ENCODE measurements at places on chromosomes 2 and 18.

- DNase-seq = no peak
Observed at GRCh38 chr2:105999211-105999989, 194.7 kb downstream of the UXS1 start.

- DNase-seq = no peak
Observed at GRCh38 chr18:6784046-6784445, 54.5 kb downstream of the ARHGAP28 start.

GRCh38 chr2:45802499-45803138, 151.1 kb downstream of the PRKCE start:
- no peak for DNase-seq

DNA sequence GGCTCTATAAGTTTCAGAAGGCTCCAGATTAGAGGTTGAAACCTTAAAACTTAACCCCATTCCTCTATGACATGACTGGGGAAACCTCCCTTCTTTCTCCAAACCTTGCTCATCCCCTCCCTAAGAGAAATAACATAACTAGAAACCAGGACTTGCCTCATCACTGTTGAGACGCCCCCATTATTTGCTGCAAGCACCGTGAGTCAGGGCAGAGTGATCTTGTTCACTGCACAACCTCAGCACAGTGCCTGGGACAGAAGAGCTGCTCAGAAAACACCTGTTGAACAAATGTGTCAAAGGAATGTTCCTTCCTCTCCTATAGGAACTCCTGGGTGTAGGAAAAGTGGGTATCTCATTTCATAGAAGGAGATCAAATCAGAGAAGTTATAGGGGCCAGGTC, 132.7 kb upstream of the CTAGE1 start:
- DNase-seq = no peak

DNA sequence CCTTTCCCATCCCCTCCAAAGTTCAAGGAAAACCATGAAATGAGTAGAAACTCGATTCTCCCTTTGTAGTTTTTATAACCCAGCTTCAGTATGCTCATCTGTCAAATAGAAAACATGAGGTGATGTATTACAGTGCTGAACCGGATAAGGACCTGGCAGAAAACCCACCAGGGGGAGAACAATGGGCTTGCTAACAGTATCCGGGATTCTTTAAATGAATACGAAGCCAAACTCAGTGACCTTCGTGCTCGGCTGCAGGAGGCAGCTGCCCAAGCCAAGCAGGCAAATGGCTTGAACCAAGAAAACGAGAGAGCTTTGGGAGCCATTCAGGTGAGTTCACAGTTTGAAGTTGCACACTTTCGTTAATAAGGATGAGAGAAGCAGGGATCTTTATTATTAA, 113.6 kb upstream of the TTC39C start:
- peak; percentile 74 for DNase-seq

DNA sequence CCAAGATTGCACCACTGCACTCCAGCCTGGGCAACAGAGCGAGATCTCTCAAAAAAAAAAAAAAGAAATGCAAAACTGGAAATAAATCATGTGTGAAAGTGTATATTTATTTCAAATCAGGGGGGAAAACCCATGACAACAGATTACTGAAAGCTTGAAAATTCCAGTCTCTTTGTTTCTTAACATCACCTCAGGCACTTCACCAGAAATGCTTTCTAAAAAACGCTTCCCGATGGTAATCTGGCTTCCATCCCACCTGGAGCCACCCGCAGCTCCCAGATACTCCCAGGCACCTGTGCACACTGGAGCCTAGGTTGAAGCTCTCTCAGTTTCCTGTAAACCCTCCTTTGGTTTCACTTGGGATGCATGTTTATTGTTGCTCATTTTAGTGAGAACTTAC, 7.2 kb upstream of the ITGB6 start:
- no peak for DNase-seq

- peak; percentile 89 for DNase-seq
Observed at GRCh38 chr2:64876137-64876647, 113.0 kb upstream of the SLC1A4 start.

GRCh38 chr18:65215865-65216466, 534.8 kb upstream of the CDH7 start:
- DNase-seq = no peak

DNA sequence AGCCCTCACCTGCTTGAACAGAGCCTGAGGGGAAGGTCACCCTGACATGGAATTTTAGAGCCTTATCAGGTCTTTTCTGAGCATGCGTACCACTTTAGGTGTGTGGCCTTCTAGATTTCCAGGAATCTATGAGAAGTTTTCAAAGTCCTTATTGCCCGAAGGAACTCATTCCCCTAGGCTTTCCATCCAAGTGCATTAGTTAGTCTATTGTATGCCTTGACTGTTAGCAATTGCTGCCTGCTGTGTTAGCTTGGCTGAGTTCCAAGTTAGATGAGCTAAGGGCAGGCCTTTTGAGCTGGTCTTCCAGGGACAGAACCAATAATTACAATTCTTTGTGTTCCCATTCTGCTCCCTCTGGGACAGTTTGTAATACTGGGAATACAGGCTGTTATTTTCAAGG, 30.8 kb upstream of the PUM2 start:
- peak; percentile 60 for DNase-seq

DNA sequence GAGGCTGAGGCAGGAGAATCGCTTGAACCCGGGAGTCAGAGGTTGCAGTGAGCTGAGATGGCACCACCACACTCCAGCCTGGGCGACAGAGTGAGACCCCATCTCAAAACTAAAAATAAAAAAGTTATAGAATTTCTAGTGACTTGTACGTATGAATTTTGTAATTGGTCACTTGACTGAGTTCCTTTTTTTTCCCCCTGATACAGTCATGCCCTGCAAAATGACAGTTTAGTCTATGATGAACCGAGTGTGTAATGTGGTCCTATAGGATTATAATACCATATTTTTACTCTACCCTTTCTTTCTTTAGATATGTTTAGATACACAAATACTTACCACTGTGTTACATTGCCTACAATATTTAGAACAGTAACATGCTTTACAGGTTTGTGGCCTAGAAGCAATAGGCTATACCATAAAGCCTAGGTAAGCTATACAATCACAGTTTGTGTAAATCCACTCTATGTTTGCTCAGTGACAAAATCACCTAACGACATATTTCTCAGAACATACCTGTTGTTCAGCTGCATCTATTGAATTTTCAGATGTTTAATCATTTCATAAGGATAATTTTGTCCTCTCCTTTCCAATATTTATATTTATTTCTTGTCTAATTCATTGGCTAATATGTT, 25.4 kb downstream of the SOCS6 start:
- no peak for DNase-seq

GRCh38 chr2:162155093-162155492, 3.0 kb upstream of the GCG start:
- DNase-seq = no peak

DNA sequence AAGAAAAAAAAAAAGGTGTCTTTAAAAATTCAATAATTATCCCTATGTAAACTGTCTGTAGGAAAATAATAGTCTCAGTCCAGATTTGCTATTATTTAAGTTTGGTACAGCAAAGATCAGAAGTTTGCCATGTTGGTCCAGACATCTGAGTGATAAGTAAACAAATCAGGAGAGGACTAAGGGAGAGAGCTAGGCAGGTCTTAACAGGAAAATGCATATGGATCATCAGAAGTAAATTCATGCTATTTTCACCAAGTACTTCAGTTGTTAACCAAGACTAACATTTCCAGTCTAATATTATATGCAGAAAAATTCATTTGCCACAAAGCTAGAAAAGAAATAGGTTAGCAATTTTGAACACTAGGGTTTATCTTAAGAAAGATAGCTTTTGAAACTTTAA, 95.0 kb upstream of the STK17B start:
- no peak for DNase-seq

DNA sequence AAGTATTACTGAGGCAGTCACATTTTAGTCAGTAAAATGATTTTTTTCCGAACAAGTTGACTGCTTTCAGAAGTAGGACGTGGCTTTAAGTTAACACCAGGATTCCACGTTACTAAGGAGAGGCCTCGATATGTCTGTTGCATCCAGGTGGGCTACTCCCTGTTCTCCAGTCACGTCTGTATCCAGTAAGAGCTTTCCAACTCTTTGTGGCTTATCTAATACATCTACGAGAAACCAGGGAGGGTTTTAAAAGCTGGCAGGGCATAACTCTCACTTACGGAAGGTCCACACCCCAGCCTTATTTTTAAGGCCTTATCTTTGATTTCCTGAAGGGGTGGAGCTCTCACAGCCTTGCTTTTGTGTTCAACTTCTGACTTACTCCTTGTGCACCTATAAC, 99.2 kb downstream of the SLC8A1 start:
- peak; percentile 75 for DNase-seq

DNA sequence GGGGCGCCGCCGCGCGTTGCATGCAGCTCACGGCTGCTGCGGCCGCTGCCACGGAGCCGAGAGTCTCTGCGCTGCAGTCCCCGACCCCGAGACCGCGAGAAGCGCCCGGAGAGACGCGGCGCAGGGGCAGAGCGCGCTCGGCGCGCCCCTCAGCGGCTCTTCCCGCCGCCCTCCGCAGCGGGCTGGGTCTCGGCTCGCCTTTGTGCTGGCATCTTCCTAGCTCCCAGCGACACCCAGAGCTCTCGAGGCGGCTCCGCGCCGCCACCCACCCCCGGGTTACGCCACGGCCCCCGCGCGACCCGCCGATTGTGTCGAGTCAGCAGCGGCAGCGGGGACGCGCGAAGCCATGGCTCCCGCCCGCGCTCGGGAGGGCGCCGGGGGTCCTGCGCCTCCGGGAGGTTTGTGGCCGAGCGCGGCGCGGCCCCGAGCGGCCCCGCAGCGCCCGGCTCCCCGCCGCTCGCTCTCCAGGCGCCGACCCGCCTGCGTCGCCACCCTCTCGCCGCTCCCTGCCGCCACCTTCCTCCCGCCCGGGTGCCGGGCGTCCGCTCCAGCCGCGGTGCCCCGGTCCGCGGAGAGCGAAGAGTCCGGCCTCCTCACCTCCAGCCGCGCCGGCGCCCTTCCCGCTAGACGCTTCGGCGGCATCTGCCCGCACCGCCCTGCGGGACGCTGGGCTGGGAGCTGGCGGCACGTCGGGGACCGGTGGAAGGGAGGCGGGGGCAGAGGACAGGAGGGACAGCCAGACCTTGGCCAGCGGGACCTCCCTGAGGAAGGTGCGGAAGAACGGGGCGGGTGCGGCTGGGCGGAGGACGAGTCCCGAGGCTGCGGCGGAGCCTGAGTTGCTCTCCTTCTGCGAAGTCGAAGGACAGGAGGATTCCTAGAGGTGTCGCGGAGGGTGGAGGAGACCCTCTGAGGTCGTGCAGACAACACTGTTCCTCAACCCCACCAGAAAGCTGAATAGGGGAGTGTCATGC, 46.3 kb upstream of the CCDC150 start:
- peak; percentile 59 for DNase-seq

Measured in fibroblast of the aortic adventitia (primary cell).